ENCODE measurements at places on chromosomes 1 and 21.

GRCh38 chr1:77846966-77847365 is 41.5 kb upstream of the NEXN start:
- DNase-seq: no peak

DNA sequence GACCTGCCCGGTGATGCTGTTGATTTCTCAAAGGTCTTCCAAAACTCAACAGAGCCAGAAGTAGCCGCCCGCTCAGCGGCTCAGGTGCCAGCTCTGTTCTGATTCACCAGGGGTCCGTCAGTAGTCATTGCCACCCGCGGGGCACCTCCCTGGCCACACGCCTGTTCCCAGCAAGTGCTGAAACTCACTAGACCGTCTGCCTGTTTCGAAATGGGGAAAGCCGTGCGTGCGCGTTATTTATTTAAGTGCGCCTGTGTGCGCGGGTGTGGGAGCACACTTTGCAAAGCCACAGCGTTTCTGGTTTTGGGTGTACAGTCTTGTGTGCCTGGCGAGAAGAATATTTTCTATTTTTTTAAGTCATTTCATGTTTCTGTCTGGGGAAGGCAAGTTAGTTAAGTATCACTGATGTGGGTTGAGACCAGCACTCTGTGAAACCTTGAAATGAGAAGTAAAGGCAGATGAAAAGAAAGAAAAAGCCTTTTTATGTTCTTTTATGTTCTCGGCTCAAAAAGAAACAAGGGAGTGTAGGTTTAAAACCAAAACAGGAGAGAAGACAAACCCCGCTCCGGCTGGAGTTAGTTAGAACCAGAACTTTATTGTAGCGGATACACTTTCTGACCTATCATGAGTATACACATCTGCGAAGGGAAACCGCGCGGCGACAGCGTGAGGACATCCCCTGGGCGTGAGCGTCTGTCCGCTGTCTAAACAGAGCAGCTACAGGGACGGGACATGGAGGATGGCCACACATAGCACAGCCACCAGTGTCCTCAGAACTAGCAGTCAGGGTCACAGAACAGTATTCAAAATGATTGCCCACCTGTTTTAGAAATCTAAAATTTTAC is 77.1 kb downstream of the PIK3CD start:
- DNase-seq: no peak

DNA sequence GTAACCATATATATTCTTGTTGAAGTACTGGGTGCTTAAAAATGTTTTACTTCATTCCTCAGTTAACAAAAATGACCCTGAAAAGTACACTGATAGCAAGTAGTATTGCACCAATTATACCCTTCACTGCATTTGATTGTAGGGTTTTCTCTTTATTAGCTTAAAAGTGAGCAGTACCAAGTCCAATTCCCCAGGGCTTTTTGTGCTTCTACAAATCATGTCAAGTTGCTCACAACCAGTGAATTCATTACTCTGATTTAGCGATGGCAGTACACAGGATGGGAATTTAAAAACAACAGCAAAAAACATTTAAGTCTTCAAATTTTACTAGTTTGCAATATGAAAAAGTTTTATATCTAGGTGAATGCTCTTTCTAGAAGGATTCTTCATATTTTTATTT is 436.4 kb downstream of the PTBP2 start:
- no peak for DNase-seq

DNA sequence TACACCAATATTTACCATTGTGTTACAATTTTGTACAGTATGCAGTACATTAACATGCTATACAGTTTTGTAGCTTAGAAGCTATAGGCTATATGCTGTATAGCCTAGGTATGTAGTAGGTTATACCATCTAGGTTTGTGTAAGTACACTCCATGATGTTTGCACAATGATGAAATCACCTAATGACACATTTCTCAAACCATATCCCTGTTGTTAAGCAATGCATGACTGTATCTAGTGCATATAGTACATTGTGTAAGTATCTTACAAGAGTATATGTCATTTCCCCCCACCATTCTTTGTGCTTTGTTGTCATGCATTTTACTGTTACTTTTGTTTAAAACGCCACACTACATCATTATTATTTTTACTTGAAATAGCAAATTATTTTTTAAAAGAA is 65.7 kb upstream of the RNF11 start:
- DNase-seq: no peak

DNA sequence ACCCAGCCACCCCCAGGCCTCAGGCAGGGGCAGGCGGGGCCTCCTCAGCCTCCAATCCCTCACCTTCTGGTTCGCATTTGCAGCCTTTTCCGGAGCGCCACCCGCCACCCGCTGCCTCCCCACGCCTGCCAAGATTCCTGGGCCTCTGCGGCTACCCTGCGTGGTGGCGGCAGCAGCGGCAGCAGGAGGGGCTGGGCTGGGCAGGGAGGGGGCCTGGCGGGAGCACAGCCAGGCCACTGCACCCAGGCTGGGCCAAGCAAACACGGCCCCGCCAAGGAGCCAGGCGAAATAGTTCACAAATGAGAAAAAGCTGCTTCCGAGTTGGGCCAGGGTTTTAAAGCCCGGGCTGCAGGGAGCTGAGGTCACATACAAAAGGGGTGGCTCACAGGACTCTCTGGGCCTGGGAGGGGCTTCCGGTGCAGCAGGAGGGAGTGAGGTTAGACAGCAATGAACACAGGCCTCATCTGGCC is 9.8 kb downstream of the COL8A2 start:
- no peak for DNase-seq
